Pulmonary artery endothelial cell (primary cell): ENCODE measurements at places on chromosomes 12 and 14. TPM values are rescaled to one million over a fixed set of nuclear protein-coding genes. Genes with fewer than 3 reads are reported as not detected.
A peak's percentile ranks its signal among the peaks of the same experiment; 100 is the strongest.

- no peak for DNase-seq
Observed at GRCh38 chr14:68964300-68965093, 14.6 kb downstream of the ACTN1 start.

The INHBC gene
- not detected in 2 replicates for total RNA-seq

DNA sequence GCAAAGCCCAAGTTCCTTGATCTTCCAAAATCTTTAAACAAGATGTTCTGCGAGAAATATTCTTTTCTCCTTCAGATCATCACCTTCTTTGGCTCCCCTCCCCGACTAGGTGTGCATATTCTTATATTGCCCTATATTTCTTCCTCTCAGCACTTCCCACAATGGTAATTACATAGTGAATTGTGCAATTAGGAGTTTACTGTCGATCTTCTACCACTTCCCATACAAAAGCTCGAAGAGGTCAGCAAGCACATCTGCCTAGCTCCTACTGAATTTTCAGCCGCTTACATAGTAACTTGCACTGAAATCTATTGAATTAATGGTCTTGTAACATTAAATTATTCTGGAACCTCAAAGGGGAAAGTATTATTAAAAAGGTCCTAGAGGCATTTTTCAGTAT lies 16.7 kb downstream of the OSBPL8 start:
- no peak for DNase-seq

The FGF6 gene
- total RNA-seq, result not detected in 2 replicates

- DNase-seq, result no peak
Observed at GRCh38 chr14:49228552-49228951, 357.6 kb downstream of the RPS29 start.

- no peak for DNase-seq
Observed at GRCh38 chr12:99380701-99381100, 266.9 kb upstream of the GARIN6 start.

- no peak for DNase-seq
Observed at GRCh38 chr14:73814153-73814552, 37.5 kb upstream of the PTGR2 start.

GRCh38 chr14:90275820-90276219 lies 19.5 kb downstream of the PSMC1 start:
- DNase-seq, result peak; percentile 43

The GALNT16 gene
- 0.11 and 0.13 TPM in 2 replicates for total RNA-seq

The MIP gene
- total RNA-seq, result 0.07 and 0.20 TPM in 2 replicates

The STAB2 gene
- not detected in 2 replicates for total RNA-seq

GRCh38 chr12:74365178-74365964 lies 172.3 kb upstream of the ATXN7L3B start:
- no peak for DNase-seq

The PTCSC3 gene
- not detected in 2 replicates for total RNA-seq

DNA sequence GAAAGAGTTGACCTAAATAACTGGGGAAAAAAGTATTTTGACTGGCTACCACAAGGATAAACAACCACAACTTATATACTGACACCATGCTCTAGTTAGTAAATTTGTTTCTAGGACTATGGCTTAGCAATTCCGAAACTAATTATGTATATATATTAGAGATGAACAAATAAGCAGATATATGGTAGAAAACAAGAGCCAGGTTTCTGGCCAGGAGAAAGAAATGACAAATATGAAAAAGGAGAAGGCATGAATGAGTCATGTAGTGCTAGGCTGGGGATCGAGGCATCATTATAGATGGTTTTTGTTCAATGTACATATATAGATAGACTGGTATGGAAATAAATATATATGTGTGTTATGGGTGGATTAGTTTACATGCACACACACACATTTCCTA lies 5.5 kb upstream of the LRRC74A start:
- no peak for DNase-seq

- no peak for DNase-seq
Observed at GRCh38 chr12:105858981-105859710, 279.6 kb downstream of the NUAK1 start.

The DLK1 gene
- not detected in 2 replicates for total RNA-seq

The ART4 gene
- total RNA-seq, result 18.7 and 74.4 TPM in 2 replicates

- DNase-seq, result no peak
Observed at GRCh38 chr14:92731622-92732115, 16.8 kb downstream of the LGMN start.

GRCh38 chr14:88834883-88835431 lies 10.5 kb downstream of the TTC8 start:
- DNase-seq, result no peak

GRCh38 chr14:53924753-53925152 lies 31.9 kb downstream of the BMP4 start:
- peak; percentile 59 for DNase-seq

- DNase-seq, result no peak
Observed at GRCh38 chr12:32390572-32391219, 8.7 kb upstream of the FGD4 start.

- no peak for DNase-seq
Observed at GRCh38 chr14:24416932-24417619, 12.4 kb downstream of the CBLN3 start.

DNA sequence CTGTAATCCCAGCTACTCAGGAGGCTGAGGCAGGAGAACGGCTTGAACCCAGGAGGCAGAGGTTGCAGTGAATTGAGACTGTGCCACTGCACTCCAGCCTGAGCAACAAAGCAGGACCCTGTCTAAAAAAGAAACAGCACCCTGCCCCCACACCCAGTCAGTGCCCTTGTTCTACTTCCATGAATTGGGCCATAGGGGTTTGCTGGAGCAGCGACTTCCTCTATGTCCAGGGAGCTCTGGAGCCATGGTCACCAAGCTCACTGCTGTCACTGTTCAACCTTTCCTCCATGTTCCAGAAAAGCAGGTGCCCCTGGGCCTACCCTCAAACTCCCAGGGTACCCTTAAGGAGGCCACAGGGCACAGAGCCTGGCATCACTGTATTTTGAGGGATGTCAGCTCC lies 116.8 kb downstream of the RIN3 start:
- DNase-seq, result no peak

The MYBPC1 gene
- not detected in 2 replicates for total RNA-seq

The RNASE7 gene
- total RNA-seq, result not detected in 2 replicates

GRCh38 chr12:11732023-11732422 lies 82.5 kb downstream of the ETV6 start:
- DNase-seq, result no peak

DNA sequence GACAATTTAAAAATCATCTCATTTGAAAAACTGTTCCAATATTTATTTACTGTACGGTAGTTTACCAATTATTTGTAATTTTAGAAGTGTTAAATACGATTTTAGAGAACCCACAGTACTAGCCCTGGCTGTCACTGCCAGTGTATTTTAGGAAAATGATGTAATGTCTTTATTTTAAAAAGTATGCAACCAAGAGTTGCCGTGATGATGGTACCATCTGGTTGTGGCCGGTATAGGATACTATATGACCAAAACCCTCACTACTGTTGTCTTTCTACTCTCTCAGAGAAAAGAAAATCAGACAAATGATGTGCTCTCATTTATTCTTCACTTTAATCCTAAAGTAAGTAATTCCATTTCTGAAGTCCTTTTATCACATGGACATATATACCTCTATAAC lies 395.0 kb downstream of the FOXG1 start:
- no peak for DNase-seq

The SERPINA3 gene
- 0.63 and 1.5 TPM in 2 replicates for total RNA-seq
